ENCODE measurements at places on chromosomes 1 and 21. TPM values are rescaled to one million over a fixed set of nuclear protein-coding genes. Genes with fewer than 3 reads are reported as not detected.

The DNALI1 gene
- total RNA-seq = 28.6 TPM

The RGS1 gene
- total RNA-seq = not detected

The C8A gene
- total RNA-seq = not detected

- no peak overlapping the region for H3K4me3 ChIP-seq
- H3K36me3 ChIP-seq = peaks cover 71% of the 10 kb centered on the region
- no peaks in the 10 kb centered on the region for H3K4me1 ChIP-seq
- DNase-seq = no peak
- H3K27ac ChIP-seq = no peak overlapping the region
- H3K27me3 ChIP-seq = no peaks in the 10 kb centered on the region
These were observed 25.0 kb downstream of the ZSCAN20 start for GRCh38 chr1:33497410-33497809.

GRCh38 chr1:215819114-215819513 lies 252.0 kb downstream of the KCTD3 start:
- no peaks in the 10 kb centered on the region for H3K4me1 ChIP-seq
- DNase-seq = no peak
- H3K27ac ChIP-seq = no peak overlapping the region
- H3K4me3 ChIP-seq = no peak overlapping the region
- H3K27me3 ChIP-seq = peaks cover 6% of the 10 kb centered on the region
- no peaks in the 10 kb centered on the region for H3K36me3 ChIP-seq

DNA sequence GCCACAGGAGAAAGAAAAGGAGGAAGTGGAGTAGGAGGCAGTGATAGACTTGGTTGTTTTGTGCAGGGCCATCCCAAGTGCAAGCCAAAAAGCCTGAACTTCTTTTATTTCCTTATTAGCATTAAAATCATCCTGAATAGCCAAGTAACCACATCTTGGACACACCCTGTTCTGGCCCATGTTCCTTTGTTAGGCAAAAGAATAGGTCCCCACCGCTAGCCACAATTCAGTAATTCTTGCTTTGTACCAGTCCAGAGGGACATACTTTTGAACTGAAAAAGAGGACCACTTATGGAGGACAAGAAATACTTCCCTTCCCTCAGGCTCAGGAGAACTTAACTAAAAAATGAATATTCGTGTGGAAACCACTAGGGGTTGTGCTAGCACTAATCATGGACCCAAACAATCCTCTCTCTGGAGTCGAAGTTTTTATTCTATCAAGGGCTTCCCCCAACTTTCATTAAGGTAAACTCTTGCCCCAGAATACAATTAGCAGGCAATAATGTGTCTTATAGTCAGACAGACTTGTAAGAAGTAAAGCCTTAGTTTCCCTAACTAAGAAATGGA lies 19.4 kb downstream of the TNFSF4 start:
- no peaks in the 10 kb centered on the region for H3K4me1 ChIP-seq
- no peak for DNase-seq
- H3K36me3 ChIP-seq = no peaks in the 10 kb centered on the region
- no peaks in the 10 kb centered on the region for H3K27me3 ChIP-seq
- no peak overlapping the region for H3K27ac ChIP-seq
- no peak overlapping the region for H3K4me3 ChIP-seq

- peaks cover 29% of the 10 kb centered on the region for H3K4me1 ChIP-seq
- H3K4me3 ChIP-seq = no peak overlapping the region
- H3K27me3 ChIP-seq = no peaks in the 10 kb centered on the region
- H3K27ac ChIP-seq = no peak overlapping the region
These were observed 81.2 kb downstream of the TGFB2 start for GRCh38 chr1:218426343-218426657.

DNA sequence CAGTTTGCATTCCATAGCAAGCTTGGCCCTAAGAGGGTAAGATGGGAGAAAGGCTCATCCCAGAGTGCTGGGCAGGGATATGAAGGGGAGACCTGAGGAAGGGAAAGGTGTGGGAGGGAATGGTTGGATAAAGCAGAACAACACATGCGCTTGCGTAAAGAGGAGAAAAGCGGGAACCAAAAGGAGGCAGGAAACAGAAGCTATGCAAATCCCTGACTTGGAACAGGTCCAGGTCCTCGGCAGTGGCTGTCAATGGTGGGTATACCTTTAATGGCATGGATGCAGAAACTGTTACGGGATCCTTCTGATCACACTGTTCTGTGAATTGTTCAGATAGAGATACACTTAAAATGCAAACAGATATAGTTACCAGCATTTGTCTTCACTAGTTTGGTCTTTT lies 455.6 kb downstream of the SIPA1L2 start:
- H3K27ac ChIP-seq = no peak overlapping the region
- peaks cover 2% of the 10 kb centered on the region for H3K4me1 ChIP-seq
- DNase-seq = no peak
- H3K27me3 ChIP-seq = no peaks in the 10 kb centered on the region
- no peaks in the 10 kb centered on the region for H3K36me3 ChIP-seq
